Motor neuron (in vitro differentiated cells): ENCODE measurements at places on chromosomes 5 and 9. TPM values are rescaled to one million over a fixed set of nuclear protein-coding genes. Genes with fewer than 3 reads are reported as not detected.

GRCh38 chr9:92764381-92764987, at the start of gene BICD2:
TSS of gene BICD2 (minus strand) at chr9:92764833. CDS start at chr9:92764744, 89 bp downstream.
- no peak for ATAC-seq

The GLT6D1 gene
- total RNA-seq: not detected in 2 replicates

The JAKMIP2 gene
- 40.4 and 40.5 TPM in 2 replicates for total RNA-seq

DNA sequence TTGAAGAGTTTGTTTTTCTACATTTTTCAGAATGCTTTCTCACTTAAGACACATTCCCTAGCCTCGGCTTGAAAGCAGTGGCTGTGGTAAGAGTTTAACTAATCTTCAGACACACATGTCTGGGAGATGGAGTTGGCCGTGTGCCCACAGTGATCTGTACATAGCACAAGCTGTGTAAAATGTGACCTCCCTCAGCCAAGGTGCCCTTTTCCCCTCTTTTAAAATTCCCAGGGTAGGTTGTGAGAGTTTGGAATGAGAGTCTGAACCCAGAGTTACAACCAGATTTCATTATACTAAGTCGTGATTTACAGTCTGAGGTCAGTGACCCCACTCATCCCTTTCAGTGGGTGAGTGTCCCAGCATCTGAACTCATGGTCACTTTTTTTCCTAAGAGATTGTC, 230.4 kb downstream of the DOCK8 start:
- peak; percentile 9 for ATAC-seq

GRCh38 chr5:96661855-96662724, at the start of gene CAST:
TSS of gene CAST (plus strand) at chr5:96662376. CDS start at chr5:96662423, 47 bp downstream.
- ATAC-seq: peak; percentile 57

- ATAC-seq: no peak
Observed at GRCh38 chr9:132023419-132024180, 56.1 kb downstream of the MED27 start.

DNA sequence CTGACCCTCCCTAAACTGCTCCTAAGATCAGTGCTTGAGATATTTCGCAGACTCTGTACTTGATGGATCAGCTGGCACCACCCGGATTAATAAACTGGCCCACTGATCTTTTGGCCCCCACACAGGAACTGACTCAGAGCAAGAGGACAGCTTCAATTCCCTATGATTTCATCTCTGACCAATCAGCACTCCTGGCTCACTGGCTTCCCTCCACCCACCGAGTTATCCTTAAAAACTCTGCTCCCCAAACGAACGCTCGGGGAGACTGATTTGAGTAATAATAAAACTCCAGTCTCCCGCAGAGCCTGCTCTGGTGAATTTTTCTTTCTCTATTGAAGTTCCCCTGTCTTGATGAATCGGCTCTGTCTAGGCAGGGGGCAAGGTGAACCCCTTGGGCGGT, 36.5 kb upstream of the CD180 start:
- no peak for ATAC-seq

DNA sequence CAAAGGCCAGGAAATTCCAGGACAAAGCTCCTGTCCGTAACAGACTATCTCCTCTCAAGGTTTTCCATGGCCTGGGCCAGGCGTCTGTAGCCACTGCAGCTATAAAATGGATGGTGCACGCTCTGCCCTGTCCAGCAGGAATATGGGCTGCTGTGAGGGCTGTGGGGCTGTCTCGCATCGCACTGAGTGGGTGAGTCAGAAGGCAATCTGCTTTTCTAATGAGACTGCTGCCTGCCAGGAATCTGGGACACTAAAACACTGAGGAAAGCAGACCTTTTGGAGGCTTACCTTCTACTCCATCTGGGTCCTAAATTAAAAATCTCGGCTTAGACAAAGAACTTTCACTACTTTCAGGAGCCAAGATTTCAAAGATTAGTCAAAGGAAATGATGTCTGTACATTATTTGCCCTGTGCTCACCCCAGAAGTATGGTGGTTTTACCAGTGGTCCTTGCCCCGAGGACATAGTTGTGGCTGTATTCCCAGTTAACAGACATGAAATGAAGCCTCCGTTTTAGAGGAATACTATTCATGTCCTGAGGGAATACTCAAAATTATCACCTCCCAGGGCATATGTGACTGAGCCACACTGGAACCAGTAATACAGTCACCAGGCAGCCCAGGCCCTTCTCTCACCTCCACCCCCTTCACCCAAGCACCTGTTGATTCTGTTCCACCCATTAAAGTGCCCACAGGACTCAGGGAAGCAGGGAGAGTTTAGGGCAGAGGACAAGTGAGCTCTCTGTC, 56.4 kb downstream of the PFDN1 start:
- ATAC-seq: peak; percentile 76

DNA sequence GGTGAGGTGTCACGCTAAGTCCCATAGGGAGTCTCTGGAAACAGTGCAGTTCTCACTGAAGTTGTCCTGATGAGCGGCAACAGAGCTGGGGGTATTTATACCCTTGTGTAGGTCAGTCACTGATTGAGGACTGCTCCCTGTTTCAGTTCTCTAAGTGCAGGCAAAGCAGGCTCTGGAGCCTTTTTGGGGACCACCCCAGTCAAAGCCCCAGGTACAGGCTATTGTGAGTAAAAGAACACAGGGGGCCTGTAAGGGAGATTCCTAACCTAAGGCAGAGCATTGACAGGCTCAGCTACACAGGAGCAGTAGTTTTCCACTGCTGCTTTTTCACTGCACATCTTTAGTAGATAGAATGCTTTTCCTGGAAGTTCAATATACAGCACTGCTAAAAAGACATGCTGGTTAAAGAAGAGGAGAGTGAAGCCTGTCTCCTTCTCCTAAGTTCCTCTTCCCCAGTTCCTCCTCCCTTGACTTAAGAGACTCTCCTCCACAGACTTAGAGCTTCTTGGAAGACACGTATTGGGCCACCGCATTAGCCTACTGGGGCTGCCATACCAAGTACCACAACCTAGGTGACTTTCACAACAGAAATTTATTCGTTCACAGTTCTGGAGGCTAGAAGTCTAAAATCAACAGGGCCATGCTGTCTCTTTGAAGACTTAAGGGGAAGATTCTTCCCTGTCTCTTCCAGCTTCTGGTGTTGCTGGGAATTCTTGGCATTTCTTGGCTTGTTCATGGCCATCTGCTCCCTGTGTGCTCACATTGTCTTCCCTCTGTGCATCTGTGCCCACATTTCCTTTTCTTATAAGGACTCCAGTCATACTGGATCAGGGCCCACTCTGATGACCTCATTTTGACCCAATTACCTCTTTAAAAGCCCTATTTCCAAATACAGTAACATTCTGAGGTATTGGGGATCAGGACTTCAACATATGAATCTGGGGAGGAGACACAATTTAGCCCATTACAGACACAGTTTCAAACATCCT, 221.0 kb downstream of the ESM1 start:
- peak; percentile 7 for ATAC-seq

GRCh38 chr5:74063346-74063745, 437.4 kb downstream of the ARHGEF28 start:
- ATAC-seq: no peak

The GPR21 gene
- 0.41 and 0.43 TPM in 2 replicates for total RNA-seq

- no peak for ATAC-seq
Observed at GRCh38 chr5:149265597-149265996, 6.1 kb upstream of the AFAP1L1 start.

GRCh38 chr5:143314659-143315058, 88.8 kb downstream of the NR3C1 start:
- ATAC-seq: no peak

- no peak for ATAC-seq
Observed at GRCh38 chr5:96004087-96004486, 42.4 kb upstream of the ELL2 start.

DNA sequence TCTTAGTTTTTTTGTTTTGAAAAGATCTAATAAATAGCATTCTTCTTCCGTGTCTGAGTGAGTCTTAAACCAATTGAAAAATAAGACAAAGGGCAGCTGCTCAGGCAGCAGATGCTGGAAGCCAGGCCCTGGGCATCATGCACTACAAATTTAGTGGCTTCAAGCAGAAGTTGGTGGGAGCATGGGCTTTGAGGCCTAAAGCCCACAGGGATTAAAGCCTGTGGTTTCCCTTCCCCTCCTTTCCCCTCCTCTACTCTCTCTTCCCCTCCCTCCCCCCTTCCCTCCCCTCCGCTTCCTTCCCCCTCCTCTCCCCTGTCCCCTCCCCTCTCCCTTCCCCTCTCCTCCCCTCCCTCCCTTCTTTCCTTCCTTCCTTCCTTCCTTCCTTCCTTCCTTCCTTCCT, 20.1 kb upstream of the KIF4B start:
- ATAC-seq: no peak

The GLIPR2 gene
- 4.8 and 5.6 TPM in 2 replicates for total RNA-seq

- no peak for ATAC-seq
Observed at GRCh38 chr9:5994493-5994892, 20.9 kb downstream of the RANBP6 start.
